ENCODE measurements at places on chromosomes 4 and X.
A peak's percentile ranks its signal among the peaks of the same experiment; 100 is the strongest.

- DNase-seq, result no peak
Observed at GRCh38 chr4:157514711-157515110, 294.2 kb downstream of the GRIA2 start.

GRCh38 chr4:22802876-22803275 is 110.1 kb downstream of the GBA3 start:
- DNase-seq, result no peak

DNA sequence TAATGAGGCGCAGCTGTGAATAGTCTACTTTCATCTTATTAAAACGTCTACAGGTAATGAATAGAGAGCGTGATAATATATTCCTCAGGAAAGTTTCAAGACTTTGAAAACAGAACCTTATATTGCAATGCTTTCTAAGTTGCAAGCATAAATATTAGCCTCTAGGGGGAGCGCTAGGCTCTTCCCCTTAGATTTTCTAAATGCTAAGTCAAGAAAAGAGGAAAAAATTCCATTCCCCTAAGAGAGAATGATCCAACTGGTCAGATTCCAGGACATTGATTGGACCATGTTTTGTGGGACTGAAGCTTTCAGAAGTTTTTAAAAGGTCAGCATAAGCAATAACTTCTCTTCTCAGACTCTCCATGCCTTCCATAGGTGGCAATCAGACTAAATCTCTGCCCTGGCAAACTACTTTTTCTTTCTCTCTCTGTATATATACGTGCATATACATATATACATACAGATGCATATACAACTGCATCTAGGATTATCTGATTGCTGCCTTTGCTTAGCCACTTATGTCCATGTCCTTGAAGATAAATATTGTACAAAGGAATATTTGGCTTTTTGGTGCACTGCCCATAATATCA is 492.9 kb downstream of the INPP4B start:
- DNase-seq, result no peak

DNA sequence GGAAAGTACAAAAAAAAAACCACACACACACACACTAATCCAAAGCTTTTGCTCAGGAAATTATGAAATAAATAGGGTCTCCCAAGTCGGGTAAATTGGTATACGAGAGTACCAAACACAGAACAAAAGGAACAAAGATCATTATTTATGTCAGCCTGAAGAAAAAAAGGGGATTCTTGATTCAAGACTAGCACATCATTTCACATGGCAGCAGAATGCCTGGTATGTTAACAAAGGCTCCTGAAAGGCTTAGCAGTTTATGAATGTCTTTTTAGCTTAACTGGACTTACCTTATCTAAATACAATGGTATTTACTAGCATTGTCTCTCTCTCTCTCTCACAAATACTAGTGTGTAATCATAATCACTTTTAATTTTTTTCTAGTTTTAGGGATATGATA is 11.3 kb downstream of the RAP2C start:
- DNase-seq, result no peak

DNA sequence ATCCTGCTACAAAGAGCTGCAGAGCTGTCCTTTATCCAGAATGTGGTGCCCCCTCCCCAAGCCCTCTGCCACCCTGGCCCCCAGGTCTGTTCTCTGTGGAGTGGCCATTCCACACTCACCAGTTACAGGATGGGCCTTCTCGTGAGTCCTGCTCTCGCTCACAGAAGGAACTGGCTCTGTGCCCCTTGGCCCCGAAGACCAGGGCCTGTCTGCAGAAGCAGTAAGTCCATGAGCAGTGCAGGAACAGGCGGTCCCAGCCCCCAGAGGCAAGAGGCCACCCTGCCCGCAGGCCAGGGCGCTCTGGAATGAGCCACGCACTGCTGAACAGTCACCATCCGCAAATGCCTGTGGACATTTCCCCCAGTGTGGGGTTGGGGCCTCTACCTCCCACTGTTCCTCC is 92.2 kb downstream of the DCTD start:
- DNase-seq, result no peak

- DNase-seq, result peak; percentile 34
Observed at GRCh38 chr4:76214177-76214675, 602 bp upstream of the SCARB2 start.

All from activated CD4-positive, alpha-beta T cell treated with anti-CD3 and anti-CD28 coated beads, Interleukin-2, amount 50 U/mL, for 24 hours (primary cell).